Mesothelial cell of epicardium (in vitro differentiated cells): ENCODE measurements at places on chromosomes 5 and 9. TPM values are rescaled to one million over a fixed set of nuclear protein-coding genes. Genes with fewer than 3 reads are reported as not detected.
A peak's percentile ranks its signal among the peaks of the same experiment; 100 is the strongest.

Gene DBH
- not detected in 3 replicates for total RNA-seq

Gene NUTM2G
- 0.16 to 0.20 TPM in 2 of 3 replicates, not detected in the other for total RNA-seq

Gene IFNA13
- total RNA-seq: 0.60 to 1.0 TPM (median 0.66 TPM) in 3 replicates

Gene KIF12
- 3.3 to 5.2 TPM (median 4.7 TPM) in 3 replicates for total RNA-seq

Gene CNTNAP3B
- total RNA-seq: 5.2 to 5.6 TPM (median 5.6 TPM) in 3 replicates

GRCh38 chr9:95409650-95410426, 92.3 kb upstream of the FANCC start:
- H3K4me3 ChIP-seq: no peak overlapping the region
- H3K27ac ChIP-seq: peak overlapping the region; percentile 61
- no peaks in the 10 kb centered on the region for H3K27me3 ChIP-seq
- no peaks in the 10 kb centered on the region for H3K36me3 ChIP-seq

GRCh38 chr9:134629061-134629585, 12.5 kb upstream of the COL5A1 start:
- no peak overlapping the region for H3K4me3 ChIP-seq
- no peak overlapping the region for H3K27ac ChIP-seq
- H3K4me1 ChIP-seq: peaks cover 22% of the 10 kb centered on the region

- H3K4me3 ChIP-seq: no peak overlapping the region
- no peak overlapping the region for H3K27ac ChIP-seq
- no peak for DNase-seq
Measured at GRCh38 chr9:78396087-78396486, 99.2 kb downstream of the PSAT1 start.

DNA sequence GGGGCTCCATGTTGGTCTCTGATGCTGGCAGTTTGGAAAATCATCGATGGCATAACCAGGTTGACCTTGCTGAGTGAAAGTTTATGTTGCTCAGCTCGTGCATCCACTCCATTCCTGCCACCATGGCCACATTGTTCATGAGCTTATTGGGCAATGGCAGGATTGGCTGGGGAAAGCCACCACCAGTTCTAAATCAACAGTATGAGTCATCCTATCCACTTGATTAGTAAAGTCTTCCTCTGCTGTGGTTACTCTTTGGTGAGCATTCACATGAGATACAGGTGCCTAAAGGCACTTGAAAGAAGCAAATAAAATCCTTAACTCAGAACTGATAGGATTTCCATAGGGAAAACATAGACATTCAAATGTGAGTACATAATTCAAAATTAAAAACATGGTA, 131.8 kb upstream of the FBN2 start:
- H3K4me3 ChIP-seq: no peak overlapping the region
- no peaks in the 10 kb centered on the region for H3K27me3 ChIP-seq
- peaks cover 26% of the 10 kb centered on the region for H3K4me1 ChIP-seq

- H3K4me3 ChIP-seq: no peak overlapping the region
- H3K27ac ChIP-seq: no peak overlapping the region
- H3K27me3 ChIP-seq: no peaks in the 10 kb centered on the region
Measured at GRCh38 chr5:110817459-110817858, 78.7 kb downstream of the SLC25A46 start.

GRCh38 chr5:147601652-147602051, 91.8 kb upstream of the DPYSL3 start:
- H3K36me3 ChIP-seq: peaks cover 4% of the 10 kb centered on the region
- peaks cover 6% of the 10 kb centered on the region for H3K4me1 ChIP-seq
- no peak overlapping the region for H3K27ac ChIP-seq
- DNase-seq: no peak
- H3K27me3 ChIP-seq: no peaks in the 10 kb centered on the region

DNA sequence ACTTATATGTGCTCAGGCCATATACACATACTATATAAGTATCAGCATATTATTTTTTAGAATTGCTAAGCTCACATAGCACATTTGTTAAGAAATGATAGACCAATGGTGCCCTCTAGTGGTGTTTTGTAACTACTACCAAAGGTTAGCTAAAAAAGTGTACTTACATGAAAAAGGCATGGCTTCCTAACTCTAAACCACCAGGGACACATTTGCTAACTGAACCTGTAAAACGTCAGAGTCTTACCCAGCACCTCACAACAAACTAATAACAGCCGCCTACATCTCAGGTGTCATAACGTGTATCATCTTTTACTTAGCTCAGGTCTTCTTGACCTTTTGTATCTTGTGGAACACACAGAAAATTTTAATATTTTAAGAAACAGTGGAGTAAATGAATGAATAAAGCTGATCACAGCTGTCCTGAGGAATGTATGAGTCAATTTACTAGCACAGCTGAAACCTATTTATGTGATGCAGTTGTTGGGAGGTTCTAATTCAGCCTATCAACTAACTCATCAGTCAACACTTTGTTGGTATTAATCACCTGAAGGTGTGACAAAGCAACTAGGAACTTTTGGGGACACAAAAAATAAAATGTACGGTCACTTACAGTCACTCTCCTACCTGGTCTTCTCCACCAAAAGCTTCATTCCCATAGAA, 72.9 kb downstream of the BAAT start:
- H3K4me3 ChIP-seq: no peak overlapping the region
- H3K27me3 ChIP-seq: peaks cover 3% of the 10 kb centered on the region
- H3K4me1 ChIP-seq: peaks cover 21% of the 10 kb centered on the region

DNA sequence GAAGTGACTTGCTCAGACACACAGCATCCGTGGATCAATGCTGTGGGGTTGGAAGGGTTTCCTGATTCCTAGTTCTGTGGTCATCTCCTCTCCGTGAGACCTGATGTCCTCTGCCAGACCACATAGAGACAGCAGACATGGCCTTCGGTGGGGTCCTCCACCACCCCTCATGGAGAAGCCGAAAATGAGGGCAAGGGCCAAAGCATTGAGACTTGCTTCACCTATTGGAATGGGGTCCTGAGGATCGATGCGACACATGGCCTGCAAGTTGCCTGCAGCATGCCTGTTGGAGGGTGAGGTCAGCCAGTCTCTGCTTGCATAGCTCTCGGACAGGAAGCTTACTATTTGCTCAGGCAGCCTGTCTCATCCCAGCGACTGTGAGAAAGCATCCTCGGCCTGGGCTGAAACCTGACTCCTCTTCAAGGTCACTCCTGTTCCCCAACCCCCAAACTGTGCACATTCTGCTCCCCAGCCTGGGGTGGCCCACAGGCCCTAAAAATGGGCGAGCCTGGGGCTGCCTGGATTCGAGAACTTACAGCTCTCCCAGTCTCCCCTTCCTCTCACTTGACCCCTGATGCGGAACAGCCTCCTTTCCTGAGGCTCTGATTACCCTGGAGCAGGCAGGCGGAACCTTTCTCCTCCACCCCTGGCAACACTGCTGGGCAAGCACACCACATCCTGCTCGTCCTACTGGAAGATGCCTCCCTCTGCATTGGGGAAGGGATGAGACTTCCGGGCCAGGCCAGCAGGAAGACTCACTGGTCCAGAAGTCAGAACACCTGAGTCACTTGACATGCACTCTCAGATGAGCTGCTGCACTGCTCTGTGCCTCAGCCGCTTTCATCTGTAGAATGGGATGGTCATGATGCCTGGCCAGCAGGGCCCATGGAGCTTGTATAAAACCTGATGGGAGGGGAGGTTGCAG, 186.9 kb downstream of the RGS3 start:
- peaks cover 13% of the 10 kb centered on the region for H3K4me1 ChIP-seq
- H3K4me3 ChIP-seq: no peak overlapping the region
- H3K36me3 ChIP-seq: no peaks in the 10 kb centered on the region

DNA sequence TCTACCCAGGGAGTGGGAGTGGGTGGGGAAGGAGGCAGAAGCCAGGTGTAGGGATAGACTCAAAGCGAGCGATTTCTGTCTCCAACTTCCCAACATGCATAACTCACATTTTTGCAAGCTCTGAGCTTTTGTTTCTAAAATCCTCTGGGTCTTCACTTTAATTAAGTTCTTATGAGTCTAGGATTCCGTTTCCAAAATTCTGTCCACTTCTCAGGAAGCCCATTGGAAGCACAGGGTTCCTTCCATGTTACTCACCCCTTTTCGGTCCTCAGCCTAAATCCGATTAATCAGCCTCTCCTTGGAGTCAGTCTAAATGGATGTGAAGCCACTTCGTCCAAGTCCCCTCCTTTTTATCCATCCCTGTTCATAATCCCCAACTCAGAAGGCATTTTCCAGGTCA, 1.4 kb downstream of the GPX3 start:
- no peak for DNase-seq
- H3K4me3 ChIP-seq: peak overlapping the region; percentile 30
- no peaks in the 10 kb centered on the region for H3K36me3 ChIP-seq

- DNase-seq: no peak
- H3K36me3 ChIP-seq: no peaks in the 10 kb centered on the region
- H3K4me3 ChIP-seq: no peak overlapping the region
Measured at GRCh38 chr9:27352457-27353165, 55.7 kb upstream of the EQTN start.
